A549 treated with CORT108297 at 1 μM for 4 hours (cell line): ENCODE measurements at places on chromosomes 13 and 19. TPM values are rescaled to one million over a fixed set of nuclear protein-coding genes. Genes with fewer than 3 reads are reported as not detected.

Gene CYP4F11
- 5.5 to 6.8 TPM (median 6.2 TPM) in 5 replicates for total RNA-seq

Gene ATXN8OS
- total RNA-seq = not detected in 5 replicates

Gene NEK3
- 6.2 to 12.9 TPM (median 8.0 TPM) in 5 replicates for total RNA-seq

Gene C2CD4C
- 0.25 to 0.59 TPM (median 0.54 TPM) in 5 replicates for total RNA-seq

Gene UPF1
- 33.1 to 46.1 TPM (median 41.4 TPM) in 5 replicates for total RNA-seq

Gene NPAS1
- total RNA-seq = 5.3 to 8.6 TPM (median 6.4 TPM) in 5 replicates

Gene FAM216B
- not detected in 5 replicates for total RNA-seq

Gene CRB3
- 3.0 to 6.1 TPM (median 5.2 TPM) in 5 replicates for total RNA-seq

Gene ELAVL1
- total RNA-seq = 61.7 to 69.8 TPM (median 66.7 TPM) in 5 replicates

Gene ICAM5
- total RNA-seq = 0.47 to 1.3 TPM (median 1.0 TPM) in 5 replicates

Gene CCDC70
- total RNA-seq = not detected in 5 replicates

Gene DACT3
- 0.29 to 0.39 TPM (median 0.31 TPM) in 5 replicates for total RNA-seq

Gene FFAR1
- total RNA-seq = 0.05 TPM in 1 of 5 replicates, not detected in the others

Gene CCDC169
- 0.15 to 0.35 TPM (median 0.32 TPM) in 5 replicates for total RNA-seq

Gene ONECUT3
- total RNA-seq = not detected in 5 replicates

Gene POU4F1
- total RNA-seq = 0.67 to 1.0 TPM (median 1.0 TPM) in 5 replicates

Gene GPR18
- total RNA-seq = not detected in 5 replicates

Gene TNNT1
- total RNA-seq = 114 to 145 TPM (median 137 TPM) in 5 replicates

Gene BST2
- total RNA-seq = 0.13 to 0.43 TPM in 2 of 5 replicates, not detected in the others

Gene SIGLEC5
- 0.06 TPM in 1 of 5 replicates, not detected in the others for total RNA-seq

Gene REXO1
- 16.8 to 21.2 TPM (median 20.8 TPM) in 5 replicates for total RNA-seq

Gene ZNF625
- total RNA-seq = not detected in 5 replicates

Gene ZIM2
- not detected in 5 replicates for total RNA-seq

Gene ACP5
- total RNA-seq = 0.12 to 0.51 TPM (median 0.25 TPM) in 4 of 5 replicates, not detected in the other

Gene ZNF560
- not detected in 5 replicates for total RNA-seq

Gene IGFL3
- 0.20 to 0.45 TPM (median 0.31 TPM) in 5 replicates for total RNA-seq

Gene SRRM5
- 0.65 to 1.3 TPM (median 0.76 TPM) in 5 replicates for total RNA-seq

Gene RGCC
- total RNA-seq = 0.57 to 1.9 TPM (median 1.5 TPM) in 5 replicates

Gene JSRP1
- 0.41 to 0.78 TPM (median 0.51 TPM) in 5 replicates for total RNA-seq

Gene METTL21C
- total RNA-seq = not detected in 5 replicates

Gene SMAD9
- 0.08 to 0.30 TPM (median 0.12 TPM) in 5 replicates for total RNA-seq

Gene SKA3
- total RNA-seq = 13.2 to 14.6 TPM (median 13.9 TPM) in 5 replicates

Gene APOC4
- not detected in 5 replicates for total RNA-seq

Gene MBD3L3
- not detected in 5 replicates for total RNA-seq

Gene ZBTB32
- total RNA-seq = 0.03 TPM in 1 of 5 replicates, not detected in the others

Gene ZNF578
- total RNA-seq = not detected in 5 replicates

Gene SMIM17
- total RNA-seq = 0.16 to 0.19 TPM in 2 of 5 replicates, not detected in the others

Gene PPP1R15A
- 82.7 to 145 TPM (median 110 TPM) in 5 replicates for total RNA-seq

Gene CEACAM8
- total RNA-seq = not detected in 5 replicates

Gene LIN37
- 18.3 to 28.2 TPM (median 25.9 TPM) in 5 replicates for total RNA-seq

Gene PPP2R1A
- 186 to 314 TPM (median 307 TPM) in 5 replicates for total RNA-seq

Gene MISP3
- 1.8 to 5.3 TPM (median 4.0 TPM) in 5 replicates for total RNA-seq

Gene CLDND2
- total RNA-seq = 6.1 to 12.5 TPM (median 10.5 TPM) in 5 replicates

Gene FOXA3
- 0.74 to 1.1 TPM (median 0.83 TPM) in 5 replicates for total RNA-seq
